ENCODE measurements at places on chromosomes 5 and 9.

- no peak for DNase-seq
Measured at GRCh38 chr9:36818965-36819870, 214.8 kb downstream of the PAX5 start.

DNA sequence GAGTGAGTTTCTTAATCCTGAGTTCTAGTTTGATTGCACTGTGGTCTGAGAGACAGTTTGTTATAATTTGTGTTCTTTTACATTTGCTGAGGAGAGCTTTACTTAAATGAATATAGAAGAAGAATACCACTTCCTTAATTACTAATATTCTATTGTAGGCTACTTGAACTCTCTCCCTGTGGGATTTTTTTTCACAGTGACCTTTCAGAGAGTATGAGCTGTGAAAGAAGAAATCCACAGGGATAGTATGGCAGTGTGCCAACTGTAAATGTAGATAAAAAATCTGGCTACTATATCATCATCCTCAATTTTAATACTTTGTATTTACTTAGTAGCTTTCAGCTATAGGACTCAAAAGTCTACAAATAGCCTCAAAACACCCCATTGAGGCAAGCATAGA is 67.3 kb downstream of the COMMD10 start:
- peak; percentile 29 for DNase-seq

GRCh38 chr9:124754289-124754688 is 16.8 kb downstream of the NR6A1 start:
- peak; percentile 35 for DNase-seq

DNA sequence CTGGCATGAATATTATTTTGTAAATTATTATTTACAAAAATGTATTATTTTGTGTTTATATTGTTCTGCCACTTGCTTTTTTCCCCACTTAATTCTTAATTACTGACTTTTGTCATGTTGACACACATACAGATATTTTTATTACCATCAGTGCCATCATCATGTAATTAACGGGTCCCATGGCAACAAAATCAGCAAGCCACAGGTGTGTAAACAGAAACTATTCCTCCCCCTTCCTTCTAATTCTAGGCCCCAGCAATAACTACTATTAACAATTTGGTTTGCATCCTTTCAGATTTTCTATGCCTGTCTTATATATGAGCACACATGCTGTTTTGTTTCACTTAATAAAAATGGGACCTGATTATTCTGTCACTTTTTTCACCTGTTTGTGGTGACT is 29.3 kb downstream of the CYFIP2 start:
- no peak for DNase-seq

GRCh38 chr5:10709933-10710332 is 51.1 kb downstream of the DAP start:
- no peak for DNase-seq
